ENCODE measurements at places on chromosomes 13 and 19. TPM values are rescaled to one million over a fixed set of nuclear protein-coding genes. Genes with fewer than 3 reads are reported as not detected.

Gene TEX26
- total RNA-seq, result not detected

DNA sequence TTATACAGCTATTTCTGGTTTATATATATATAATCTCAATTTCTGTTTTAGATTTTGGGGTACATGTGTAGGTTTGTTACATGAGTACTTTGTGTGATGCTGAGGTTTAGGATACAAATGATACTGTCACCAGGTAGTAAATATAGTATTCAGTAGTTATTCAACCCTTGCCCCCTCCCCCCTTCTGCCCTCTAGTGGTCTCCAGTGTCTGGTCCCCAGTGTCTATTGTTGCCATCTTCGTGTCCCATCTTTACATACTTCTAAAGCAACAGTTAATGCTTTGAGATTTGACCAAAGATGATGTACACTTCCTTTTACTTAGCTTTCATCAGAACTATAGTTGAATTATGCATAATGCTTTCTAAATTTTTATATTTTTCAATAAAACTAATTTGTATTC is 1623.4 kb upstream of the PRR20A start:
- DNase-seq, result no peak

GRCh38 chr13:112486386-112487126 is 101.4 kb downstream of the TUBGCP3 start:
- no peak for DNase-seq

DNA sequence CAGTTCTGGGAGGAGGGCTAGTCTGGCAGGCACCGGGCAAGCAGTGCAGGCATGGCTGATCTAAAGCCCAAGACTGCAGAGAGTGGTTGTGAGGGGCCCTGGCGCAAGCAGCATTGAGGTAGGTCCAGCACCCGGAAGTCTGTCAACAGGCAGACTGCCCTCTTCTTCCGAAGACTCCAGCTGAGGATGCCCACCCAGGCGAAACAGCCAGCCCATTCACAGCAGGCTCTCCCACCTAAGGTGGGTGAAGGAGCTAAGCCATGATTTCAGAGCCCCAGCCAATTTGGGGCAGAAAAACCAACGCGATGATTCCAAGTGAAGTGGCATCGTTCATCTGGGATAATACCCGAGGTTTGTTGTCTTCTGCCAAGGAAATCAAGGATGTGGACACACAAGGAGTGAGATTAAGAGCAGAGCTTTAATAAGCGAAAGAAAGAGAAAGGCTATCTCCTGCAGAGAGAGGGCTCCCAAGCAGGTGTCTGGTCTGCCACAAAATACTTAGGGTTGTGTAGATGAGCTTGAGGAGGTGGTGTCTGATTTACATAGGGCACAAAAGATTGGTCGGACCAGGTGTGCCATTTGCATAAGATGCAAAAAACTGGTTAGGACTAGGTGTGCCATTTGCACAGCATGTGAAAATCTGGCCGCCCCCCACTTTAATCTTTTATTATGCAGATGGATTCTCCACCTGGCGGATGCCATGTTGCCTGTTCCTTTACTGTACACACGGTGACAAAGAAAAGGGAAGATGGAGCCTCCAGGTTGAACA is 22.6 kb downstream of the FAM124A start:
- DNase-seq, result no peak

Gene KATNAL1
- total RNA-seq, result 26.8 TPM

- DNase-seq, result no peak
Measured at GRCh38 chr13:111626371-111627305, 306.2 kb downstream of the TEX29 start.

Gene PLIN5
- 0.38 TPM for total RNA-seq

- no peak for DNase-seq
Measured at GRCh38 chr13:43822969-43823368, 36.2 kb upstream of the ENOX1 start.

DNA sequence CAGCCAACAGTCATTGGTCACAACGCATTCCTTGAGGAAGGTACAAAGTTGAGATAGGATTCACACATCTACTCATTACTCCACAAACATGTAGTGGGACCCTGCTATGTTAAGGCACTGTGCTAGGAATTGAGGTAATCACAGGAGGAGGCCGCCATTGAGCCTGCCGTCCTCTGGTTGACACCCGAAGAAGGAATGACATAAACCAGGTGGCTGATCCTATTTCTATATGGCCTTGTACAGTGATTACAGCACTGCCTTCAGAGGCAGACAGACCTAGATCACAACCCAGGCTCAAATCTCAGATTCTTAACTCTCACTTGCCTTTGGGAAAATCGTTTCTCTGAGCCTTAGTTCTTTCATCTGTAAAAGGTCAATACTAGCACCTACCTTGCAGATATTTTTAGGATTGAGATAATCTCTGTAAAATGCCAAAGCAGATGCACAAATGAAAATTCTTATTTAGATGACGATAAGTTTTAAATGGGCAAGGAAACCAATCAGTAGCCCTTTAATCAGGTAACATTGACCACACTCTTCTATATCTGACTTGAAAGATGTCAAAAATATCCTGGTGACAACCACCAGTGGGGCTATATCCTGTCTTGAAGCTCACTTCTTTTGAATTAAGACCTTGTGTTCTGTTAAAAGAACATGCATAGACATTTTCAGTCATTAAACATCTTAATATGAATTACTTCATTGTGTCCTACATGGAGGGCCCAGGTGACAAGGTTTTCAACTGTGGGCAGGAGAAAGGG is 251.6 kb downstream of the KCTD12 start:
- no peak for DNase-seq

Gene NRTN
- 2.8 TPM for total RNA-seq

DNA sequence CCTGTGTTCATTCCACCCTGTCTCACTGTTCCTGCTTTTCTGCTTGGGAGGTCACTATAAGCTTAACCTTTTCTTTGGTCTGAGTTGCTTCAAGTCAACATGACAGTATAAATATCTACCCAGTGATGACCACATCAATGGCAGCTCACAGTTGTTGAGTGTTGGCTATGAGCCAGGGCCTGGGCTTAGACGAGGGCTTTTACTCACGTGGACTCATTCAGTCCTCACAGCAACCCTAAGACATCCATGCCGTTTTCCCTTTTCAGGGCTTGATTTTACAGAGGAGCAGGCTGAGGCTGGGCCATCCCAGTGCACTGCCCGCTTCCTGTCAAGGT is 10.2 kb upstream of the CCDC97 start:
- DNase-seq, result no peak

- no peak for DNase-seq
Measured at GRCh38 chr13:95317039-95317989, 16.1 kb upstream of the ABCC4 start.

GRCh38 chr13:62093984-62094780 is 678.5 kb upstream of the PCDH20 start:
- no peak for DNase-seq
